ENCODE measurements at places on chromosomes 5 and 9. TPM values are rescaled to one million over a fixed set of nuclear protein-coding genes. Genes with fewer than 3 reads are reported as not detected.
A peak's percentile ranks its signal among the peaks of the same experiment; 100 is the strongest.

The PLPPR1 gene
- not detected for total RNA-seq

The C8G gene
- not detected for total RNA-seq

The TMED9 gene
- total RNA-seq: 112 TPM

DNA sequence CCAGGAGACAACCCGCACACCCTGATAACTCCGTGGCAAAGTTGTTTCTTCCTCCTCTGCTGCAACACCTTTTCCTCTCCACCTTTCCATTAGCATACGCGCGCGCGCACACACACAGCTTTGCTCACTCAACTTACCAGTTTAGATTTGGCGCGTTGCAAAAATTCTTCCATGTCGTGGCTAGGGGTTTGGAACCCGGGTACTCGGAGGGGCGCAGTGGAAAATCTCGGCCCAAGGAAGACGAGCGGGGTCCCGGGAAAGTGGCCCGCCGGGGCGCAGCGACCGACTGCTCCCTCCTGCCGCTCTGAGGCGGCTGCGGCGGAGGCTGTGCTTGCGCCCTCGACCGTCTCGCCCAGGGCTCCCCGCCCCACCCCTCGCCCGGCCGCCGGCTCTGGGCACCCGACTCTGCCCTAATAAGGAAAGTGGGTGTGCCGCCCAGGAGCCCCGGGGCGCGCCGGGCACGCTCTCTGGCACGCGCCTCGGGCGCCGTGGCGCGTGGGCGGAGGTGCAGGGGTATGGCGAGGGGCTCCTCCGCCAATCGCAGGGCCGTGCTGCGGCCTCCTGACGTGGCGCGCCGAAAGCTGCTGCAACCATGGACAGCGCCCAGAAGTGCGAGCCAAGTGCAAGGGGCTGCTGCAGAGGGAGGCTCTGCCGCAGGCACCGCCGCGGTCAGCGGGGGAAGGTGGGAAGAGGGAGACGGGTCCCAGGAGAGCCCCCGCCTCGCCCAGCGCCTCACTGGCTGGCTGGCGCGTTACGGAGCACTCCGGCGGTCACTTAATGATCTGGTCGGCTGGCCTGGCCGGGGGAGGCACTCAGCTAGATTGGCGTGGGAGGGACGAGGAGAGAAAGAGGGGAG is at the start of gene PRUNE2:
Gene PRUNE2 (minus strand): TSS at position 324 of the 856 bp plus-strand sequence. CDS start 151 bp downstream, at position 173.
- H3K27me3 ChIP-seq: no peaks in the 10 kb centered on the region
- no peaks in the 10 kb centered on the region for H3K36me3 ChIP-seq
- DNase-seq: peak; percentile 40
- H3K4me1 ChIP-seq: peaks cover 7% of the 10 kb centered on the region
- H3K27ac ChIP-seq: no peak within 1 kb of the TSS

All from ovary (tissue), 10 donors.